ENCODE measurements at places on chromosomes 2 and 18.

GRCh38 chr2:151071382-151071781, 190.3 kb downstream of the RBM43 start:
- no peak for DNase-seq

DNA sequence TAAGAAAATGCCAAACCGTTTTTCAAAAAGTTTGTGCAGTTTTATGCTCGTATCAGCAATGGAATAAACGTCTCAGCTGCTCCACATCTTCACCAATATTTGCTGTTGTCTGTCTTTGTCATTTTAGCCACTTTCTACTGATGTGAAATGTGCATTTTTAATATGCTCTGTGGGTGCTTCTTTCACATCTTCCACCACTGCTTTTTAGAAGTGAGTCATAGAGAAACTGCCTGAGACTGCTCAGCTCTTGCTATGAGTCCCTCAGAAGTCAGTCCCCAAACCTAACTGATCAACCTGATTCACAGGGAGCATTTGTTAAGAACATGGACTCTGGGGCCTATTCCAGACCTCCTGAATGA, 41.0 kb upstream of the EPC2 start:
- DNase-seq, result no peak

- DNase-seq, result no peak
These were observed 56.0 kb downstream of the ADI1 start for GRCh38 chr2:3463186-3463835.

GRCh38 chr2:186460465-186460864, 25.6 kb upstream of the ZC3H15 start:
- no peak for DNase-seq

GRCh38 chr2:21356086-21356856, 232.5 kb downstream of the TDRD15 start:
- DNase-seq, result no peak

GRCh38 chr2:65634304-65634703, 201.9 kb upstream of the SPRED2 start:
- no peak for DNase-seq

GRCh38 chr2:186484062-186484735, 1.9 kb upstream of the ZC3H15 start:
- DNase-seq, result no peak

- no peak for DNase-seq
These were observed 24.8 kb downstream of the WDR75 start for GRCh38 chr2:189466046-189466445.

DNA sequence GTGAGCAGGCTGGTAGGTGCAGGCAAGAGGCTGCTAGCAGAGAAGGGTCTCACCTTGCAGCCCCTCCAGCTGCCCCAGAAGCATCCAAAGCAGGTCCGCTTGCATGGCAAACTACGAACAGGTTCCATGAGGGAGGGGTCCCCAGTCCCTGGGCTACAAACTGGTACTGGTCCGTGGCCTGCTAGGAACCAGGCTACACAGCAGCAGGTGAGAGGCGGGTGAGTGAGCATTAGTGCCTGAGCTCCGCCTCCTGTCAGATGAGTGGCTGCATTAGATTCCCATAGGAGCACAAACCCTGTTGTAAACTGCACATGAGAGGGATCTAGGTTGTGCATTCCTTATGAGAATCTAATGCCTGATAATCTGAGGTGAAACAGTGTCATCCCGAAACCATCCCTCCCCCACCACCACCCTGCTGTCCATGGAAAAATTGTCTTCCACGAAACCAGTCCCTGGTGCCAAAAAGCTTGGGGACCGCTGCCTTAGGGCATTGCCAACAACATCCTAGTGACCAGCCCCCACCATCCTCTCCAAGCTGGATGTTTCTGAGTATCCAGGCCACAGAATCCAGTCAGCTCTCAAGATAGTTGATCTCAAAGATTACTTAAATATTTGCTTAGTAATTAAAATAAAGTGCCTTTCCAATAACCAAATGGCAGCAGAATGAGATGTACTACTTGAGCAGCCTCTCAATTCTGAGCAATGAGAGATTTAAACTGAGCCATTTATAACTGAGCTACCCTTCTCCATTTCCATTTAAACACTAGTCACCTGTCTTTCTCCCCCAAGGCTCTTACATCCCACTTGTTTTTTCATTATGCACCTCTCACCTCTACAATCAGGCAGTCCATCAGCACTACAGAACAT, 32.4 kb downstream of the LRP2 start:
- no peak for DNase-seq

DNA sequence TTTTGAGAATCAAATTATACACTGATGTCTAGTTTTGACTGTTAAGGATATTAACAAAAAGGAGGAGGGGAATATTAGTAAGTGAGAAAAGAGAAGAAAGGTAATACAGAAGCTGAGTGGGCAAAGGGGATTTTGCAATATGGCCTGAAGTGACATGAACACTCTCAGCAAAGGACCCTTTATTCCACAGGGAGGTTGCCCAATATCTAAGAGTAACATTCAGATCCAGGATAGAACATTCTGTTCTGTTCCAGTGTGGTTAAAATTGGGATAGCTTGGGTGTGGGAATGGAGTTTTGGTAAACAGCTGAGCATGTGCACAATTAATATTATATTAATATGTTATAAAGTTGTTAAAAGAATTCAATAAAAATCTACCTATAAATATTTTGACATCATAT, 120.1 kb downstream of the ZNF385B start:
- no peak for DNase-seq

- no peak for DNase-seq
These were observed 71.5 kb downstream of the THADA start for GRCh38 chr2:43524177-43524965.

- DNase-seq, result no peak
These were observed 84.8 kb upstream of the PIK3C3 start for GRCh38 chr18:41870191-41870590.

DNA sequence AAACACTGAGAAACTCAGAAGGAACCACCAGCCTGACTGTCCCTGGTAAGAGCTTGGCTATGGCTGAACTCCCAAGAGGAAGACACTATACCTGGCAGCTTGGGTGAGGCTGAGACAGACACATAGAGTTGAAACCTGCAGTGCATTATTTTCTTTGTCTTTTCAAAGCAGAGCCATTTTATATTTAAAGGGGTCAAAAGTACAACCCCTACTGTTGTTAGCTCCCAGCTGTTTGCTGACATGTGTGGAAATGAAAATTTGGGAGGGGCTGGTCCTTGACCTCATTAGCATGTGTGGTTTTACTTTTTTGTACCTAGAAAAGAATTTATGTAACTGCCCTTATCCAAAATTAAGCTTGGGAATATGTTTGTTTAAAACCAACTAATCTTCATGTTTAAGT, 309.0 kb downstream of the RPRM start:
- DNase-seq, result no peak

DNA sequence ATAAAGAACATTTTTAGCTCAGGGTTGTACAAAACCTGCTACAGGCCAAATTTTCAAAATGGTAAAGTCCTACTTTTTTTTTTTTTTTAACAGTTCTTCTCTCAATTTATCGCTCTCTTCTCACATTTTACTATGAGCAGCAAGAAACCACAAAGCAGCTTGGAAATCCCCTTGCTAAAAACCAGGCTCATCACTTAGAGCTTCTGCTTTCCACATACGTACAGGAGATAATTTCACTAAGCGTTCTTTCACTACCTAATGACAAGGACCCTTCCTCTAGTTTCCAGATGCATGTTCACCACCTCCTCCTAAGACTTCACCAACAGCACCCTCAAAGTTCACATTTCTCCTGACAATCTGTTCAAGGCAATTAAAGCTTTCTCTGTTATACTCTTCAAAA, 294.9 kb upstream of the CYRIA start:
- no peak for DNase-seq

DNA sequence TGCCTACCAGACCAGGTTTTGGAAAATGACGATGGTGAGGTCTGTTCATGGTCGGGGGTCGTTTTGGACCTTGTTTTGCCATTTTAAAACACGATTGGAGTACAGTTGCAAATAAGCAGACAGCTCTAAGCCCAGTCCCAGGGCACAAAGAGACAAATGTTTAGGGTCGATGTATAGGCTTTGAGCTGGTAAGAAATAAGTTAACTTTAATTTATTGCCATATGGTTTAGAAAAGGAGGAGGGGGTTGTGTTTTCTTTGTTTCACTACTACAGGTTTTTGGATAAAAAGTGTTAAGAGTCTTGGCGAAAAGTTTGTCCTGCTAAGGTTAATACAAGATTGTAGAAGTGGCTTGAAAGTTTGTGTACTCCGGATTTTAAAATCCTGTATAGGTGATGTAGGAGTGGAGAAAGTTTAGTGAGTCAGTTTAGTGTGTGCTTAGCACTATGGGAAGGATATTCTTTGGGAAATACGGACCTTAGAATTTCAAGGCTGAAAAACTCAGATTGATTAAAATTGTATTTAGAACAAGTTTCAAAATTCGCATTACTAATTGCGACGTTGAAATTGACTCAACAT, 1.3 kb downstream of the KCMF1 start:
- no peak for DNase-seq

GRCh38 chr2:144414324-144414845, 105.5 kb downstream of the ZEB2 start:
- no peak for DNase-seq

DNA sequence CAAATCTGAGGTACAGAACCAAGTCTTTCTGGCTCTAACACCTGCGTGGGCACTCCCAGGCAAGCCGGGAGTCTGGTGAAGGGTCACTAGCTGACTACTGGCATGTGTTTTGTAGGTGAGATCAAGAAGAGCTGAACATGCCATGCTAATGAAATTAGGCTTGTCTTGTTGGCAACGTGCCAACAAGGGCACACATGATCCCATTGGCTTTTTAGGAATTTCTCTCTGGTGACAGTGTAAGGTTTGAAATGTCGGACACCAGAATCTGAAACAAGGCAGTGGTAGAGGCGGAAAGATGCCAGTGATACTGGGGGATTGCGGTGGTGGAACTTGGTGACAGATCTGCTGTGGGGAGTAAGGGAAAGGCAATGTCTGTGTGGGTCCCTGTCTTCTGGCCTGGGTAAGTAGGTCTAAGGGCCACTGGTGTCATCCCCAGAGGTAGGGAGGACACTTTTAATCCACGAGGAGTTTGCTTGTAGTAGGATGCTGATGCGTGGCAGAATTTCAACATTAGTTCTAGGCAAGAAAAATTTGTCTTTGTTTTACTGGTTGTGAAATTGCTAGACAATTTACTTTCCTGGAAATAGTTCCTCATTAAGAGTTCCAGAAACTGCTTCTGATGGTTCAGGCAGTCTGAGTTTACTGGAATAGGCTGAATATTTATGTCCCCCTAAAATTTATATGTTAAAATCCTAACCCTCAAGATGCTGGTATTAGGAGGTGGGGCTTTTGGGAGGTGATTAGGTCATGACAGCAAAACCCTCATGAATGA, 52.6 kb upstream of the ACMSD start:
- DNase-seq, result no peak

DNA sequence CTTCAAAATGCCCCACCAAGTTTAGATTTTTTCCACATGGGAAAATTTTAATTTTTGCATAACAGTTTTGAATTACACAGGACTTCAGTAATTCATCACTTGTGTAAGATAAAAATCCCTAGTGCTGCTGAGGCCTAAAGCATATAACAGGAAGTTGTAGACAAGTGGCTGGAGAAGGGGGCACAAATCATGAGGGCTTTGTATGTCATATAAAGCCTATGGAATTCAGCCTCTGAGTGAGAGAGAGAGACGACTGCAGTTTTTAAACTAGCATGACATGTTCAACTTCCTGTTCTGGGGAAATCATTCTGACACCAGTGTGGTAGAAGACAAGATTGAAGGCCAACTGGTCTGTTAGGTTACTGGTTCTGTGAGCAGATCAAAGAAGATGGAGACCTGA, 187.3 kb upstream of the CHST9 start:
- DNase-seq, result no peak

GRCh38 chr2:240277073-240277806, 136.8 kb upstream of the OTOS start:
- DNase-seq, result no peak

GRCh38 chr18:55083461-55083860, 124.2 kb upstream of the CCDC68 start:
- no peak for DNase-seq

DNA sequence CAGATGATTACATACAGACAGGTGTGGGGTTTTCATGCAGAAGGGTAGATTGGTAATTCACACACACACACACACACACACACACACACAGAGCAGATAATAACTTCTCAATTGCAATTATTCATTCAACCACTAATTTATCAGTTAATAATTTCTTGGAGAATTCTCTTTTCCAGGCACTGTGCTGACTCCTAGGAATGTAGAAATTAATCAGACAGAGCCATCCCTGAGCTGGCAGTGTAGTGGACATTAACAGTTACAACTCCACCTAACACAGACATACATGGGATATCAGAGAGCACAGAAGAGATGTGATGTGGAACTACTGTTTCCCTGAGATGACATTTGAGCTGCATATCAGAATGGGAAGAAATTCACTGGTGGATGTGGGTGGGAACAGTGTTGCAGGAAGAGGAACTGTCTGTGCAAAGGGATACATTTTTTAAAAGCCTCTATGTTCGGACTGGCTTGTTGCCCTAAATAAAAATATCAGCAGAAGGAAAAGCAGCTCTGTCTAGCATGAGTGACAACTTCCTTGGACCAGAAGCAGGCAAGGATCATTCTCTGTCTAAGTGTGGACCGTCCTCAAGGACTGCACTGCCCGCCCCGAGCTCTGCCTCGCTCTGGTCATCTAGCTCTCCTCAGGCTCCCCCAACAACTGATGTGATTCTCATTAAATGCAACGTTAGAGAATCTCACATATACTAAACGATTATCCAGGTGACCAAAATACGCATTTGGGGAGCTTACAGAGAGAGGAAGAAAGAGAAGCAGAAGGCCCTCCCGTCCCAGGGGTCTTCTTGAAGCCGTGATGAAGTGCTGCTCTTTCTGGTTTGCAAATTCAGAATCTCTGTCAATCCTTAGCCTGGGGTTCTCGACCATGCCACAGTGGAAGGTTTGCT, 173.4 kb upstream of the TRIB2 start:
- DNase-seq, result no peak

GRCh38 chr2:127826047-127826446, 15.1 kb upstream of the WDR33 start:
- DNase-seq, result no peak

DNA sequence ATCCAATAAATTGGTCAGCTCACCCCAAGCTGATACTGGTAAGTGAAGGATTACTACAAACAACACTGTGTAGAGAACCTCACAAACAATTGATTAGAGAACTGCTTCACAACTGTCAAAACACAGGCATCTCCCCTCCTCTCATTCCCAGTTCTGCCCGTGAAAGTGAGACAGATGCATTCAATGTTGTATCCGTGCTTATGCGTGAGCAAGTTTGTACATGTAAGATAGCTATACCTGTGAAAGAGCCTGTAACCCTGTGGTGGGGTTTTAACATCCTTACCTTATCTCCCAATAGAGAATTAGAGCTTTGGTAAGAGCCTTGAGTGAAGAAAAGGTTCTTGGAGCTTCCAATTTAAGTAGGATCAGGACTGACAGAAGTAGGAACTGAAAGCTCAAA, 9.1 kb downstream of the MARCHF4 start:
- no peak for DNase-seq

GRCh38 chr18:48855422-48856377, 95.1 kb downstream of the SMAD7 start:
- DNase-seq, result no peak

- DNase-seq, result no peak
These were observed 48.3 kb downstream of the RFTN2 start for GRCh38 chr2:197626965-197627625.

- DNase-seq, result no peak
These were observed 342.7 kb upstream of the CHAC2 start for GRCh38 chr2:53424902-53425301.
